ENCODE measurements at places on chromosomes 5 and 9.

DNA sequence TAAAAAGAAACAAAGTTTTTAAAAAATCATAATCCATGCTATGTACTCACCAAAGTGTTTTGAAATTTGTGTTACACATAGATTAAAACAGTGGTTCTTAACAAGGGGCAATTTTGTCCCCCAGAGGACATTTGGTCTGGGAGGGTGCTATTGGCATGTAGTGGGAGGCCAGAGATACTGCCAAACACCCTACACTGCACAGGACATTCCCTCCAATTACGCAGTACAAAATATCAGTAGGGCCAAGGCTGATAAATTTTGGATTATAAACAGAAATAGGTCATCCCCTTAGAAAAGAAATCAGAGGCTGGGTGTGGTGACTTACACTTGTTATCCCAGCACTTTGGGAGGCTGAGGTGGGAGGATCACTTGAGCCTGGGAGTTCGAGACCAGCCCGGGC is 38.9 kb downstream of the ELL2 start:
- DNase-seq = no peak

GRCh38 chr9:101462558-101462957 is 27.0 kb upstream of the ALDOB start:
- DNase-seq = no peak

DNA sequence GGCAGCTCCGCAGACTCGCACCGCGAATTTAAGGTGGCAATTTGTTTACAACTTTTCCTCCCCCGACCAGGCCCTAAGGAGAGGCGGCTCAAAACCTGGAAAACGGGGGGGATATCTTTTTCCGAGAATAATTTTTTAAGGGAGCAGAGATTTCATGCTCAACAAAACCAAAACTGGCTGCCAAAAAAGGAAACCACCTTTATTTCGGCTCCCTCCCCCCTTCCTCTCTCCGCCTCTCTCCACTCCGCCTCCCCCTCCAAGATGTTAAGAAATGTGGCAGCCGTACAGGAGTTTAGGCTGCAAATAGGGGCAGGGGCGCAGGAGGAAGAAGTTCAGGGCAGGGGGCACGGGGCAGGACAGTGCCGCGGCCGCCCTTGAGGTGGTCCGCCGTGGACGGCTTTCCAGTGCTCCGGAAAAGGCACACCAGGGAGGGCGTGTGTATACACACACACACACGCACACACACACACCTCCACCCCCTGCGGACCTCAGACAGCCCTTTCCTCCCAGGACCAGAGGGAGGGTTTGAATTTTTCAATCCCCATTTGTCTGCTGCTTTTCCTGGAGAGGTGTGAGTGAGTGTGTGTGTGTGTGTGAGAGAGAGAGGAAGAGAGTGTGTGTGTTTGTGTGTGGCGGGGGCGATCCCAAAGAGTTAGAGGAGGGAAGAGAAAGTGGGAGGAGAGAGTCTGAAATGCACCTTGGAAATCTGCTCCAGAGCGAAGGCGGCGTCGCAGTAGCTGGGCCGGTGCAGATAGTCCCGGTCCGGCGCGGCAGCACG is 9.1 kb downstream of the PTCH1 start:
- DNase-seq = peak; percentile 79

GRCh38 chr9:110351009-110351467 is 13.4 kb upstream of the TXNDC8 start:
- DNase-seq = no peak

DNA sequence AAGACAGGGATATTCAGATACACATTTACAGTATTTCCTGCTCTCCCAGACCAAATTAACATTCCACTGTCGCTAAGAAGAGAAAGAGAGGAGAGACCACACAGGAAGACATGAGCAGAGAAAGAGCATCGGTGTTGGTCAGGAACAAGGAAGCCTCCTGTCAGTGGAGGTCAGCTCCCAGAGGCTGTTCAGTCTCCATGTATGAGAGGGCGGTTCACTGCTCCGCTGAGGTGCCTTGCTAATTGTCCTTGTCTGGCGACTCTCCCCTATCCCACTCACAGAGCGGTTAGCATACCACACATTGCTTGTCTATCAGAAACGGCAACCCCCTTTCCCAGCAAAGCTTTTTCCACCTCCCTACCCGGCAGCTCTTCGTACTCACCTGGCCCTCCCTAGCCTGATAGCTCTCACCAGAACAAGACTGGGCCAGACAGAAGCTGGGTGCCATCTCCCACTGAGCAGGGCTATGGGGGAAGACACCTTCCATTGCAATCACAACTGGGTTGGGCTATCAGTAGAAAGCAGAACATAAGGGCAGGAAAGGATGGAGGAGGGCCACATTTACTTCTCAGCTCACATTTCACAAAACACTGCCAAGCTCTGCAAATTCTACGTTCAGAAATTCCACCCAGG is 58.6 kb upstream of the LMNB1 start:
- DNase-seq = no peak

GRCh38 chr9:2459756-2460155 is 161.8 kb upstream of the VLDLR start:
- DNase-seq = no peak

GRCh38 chr9:138122201-138122600 is 244.6 kb downstream of the CACNA1B start:
- DNase-seq = no peak
